ENCODE measurements at places on chromosomes 16 and 17.
A peak's percentile ranks its signal among the peaks of the same experiment; 100 is the strongest.

DNA sequence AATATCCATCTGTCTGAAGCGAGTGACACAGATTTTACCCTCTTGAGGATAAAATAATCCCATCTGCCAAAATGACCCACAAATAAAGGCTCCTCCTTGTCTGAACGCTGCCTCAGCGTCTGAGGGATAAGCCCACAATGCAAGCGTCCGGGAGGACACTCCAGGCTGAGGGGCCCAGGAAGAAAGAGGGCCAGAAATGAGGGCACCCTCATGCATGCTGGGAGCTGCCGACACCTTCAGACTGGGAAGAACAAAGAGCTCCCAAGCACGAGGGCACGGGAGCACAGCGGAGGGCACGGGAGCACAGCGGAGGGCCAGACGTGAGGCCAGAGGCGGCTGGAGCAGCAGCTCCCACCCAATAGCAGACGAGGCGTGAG is 126.9 kb downstream of the ZNF778 start:
- no peak for DNase-seq

DNA sequence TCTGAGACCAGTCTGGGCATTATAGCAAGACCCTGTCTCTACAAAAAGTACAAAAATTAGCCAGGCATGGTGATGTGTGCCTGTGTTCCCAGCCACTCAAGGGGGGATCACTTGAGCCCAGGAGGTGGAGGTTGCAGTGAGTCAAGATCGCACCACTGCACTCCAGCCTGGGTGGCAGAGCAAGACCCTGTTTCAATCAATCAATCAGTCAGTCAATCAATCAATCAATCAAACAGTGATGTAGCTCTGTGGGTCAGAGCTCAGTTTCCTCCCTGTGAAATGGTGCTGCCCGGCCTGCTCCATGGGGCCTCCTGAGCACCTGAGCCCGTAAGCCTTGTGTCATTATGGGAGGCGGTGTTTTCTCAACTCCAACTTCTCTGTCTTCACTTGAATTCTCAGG is 167.1 kb upstream of the CIBAR2 start:
- DNase-seq = no peak

DNA sequence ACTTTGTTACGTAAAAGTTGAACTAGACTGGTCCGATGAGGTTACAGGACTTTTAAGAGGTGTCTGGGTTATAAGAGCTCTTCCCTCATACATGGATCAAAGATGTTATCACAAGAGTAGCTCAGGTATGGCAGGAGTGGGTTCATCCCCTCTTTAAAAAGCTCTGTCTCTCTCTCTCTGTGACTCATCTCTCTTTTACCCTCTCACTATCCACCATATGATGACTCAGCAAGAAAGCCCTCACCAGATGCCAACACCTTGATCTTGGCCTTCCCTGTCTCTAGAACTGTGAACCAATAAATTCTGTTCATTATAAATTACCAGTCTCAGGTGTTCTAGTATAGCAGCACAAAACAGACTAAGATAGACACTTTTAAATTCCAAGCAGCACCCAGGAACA is 1.9 kb upstream of the CLEC19A start:
- DNase-seq = no peak

- DNase-seq = no peak
Measured at GRCh38 chr16:4529085-4530060, 9.2 kb downstream of the CDIP1 start.

DNA sequence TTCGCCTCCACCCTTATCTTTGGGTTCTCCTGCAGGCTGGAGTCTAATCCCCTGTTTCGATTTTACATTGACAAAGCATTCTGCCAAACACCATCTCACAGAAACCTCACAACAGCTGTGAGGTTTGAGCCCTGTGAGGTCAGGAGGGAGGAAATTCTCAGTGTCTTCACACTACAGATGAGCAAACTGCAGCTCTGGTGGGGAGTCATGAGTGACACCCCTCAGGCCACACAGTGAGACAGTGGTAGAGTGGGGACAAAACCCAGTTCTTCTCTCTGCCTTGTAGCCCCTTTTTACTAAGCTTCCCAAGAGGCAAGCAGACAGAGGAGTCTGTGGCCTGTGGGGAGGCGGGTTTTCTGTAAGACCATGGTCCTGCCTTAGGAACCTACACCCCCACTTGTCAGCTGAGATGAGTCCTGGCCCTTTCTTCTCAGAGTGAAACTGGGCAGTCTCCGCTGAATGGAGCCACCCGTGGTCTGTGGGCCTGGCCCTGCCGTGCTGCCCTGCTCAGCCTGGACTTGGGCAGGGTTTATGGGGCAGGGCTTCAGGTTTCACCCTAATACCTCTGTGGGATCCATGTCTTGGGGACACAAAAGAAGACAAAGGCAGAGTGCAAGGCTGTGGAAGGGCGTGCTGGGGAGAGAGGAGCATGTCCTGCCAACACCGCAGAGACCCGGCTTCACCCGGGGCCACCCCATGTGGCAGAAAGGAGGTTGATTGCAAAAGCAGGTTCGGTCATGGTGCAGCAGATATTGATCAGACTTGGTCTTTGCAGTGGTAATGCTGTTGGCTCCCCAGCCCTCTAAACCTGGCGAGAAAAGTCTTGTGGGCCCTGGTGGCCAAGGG is 59.0 kb downstream of the ABR start:
- DNase-seq = no peak

DNA sequence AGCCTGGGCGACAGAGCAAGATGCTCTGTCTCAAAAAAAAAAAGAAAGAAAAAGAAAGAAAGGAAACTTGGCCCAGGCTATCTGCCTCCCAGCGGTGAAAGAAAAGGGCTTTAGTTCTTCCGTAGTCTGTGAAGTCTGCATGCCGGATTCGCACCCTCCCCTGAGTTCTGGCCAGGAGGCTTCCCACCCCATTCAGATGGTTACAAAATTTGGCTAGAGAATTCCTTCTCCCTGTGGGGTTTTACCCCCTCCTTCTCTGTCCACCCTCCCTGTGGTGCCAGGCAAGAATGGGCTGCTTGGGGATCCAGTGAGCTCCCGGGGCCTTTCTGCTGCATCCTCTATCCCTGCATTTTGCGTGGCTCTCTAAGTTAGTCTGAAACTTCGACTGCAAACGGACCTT is 37.8 kb downstream of the PAFAH1B1 start:
- DNase-seq = no peak

GRCh38 chr16:34803683-34804416 is 1344.4 kb downstream of the TP53TG3F start:
- no peak for DNase-seq

DNA sequence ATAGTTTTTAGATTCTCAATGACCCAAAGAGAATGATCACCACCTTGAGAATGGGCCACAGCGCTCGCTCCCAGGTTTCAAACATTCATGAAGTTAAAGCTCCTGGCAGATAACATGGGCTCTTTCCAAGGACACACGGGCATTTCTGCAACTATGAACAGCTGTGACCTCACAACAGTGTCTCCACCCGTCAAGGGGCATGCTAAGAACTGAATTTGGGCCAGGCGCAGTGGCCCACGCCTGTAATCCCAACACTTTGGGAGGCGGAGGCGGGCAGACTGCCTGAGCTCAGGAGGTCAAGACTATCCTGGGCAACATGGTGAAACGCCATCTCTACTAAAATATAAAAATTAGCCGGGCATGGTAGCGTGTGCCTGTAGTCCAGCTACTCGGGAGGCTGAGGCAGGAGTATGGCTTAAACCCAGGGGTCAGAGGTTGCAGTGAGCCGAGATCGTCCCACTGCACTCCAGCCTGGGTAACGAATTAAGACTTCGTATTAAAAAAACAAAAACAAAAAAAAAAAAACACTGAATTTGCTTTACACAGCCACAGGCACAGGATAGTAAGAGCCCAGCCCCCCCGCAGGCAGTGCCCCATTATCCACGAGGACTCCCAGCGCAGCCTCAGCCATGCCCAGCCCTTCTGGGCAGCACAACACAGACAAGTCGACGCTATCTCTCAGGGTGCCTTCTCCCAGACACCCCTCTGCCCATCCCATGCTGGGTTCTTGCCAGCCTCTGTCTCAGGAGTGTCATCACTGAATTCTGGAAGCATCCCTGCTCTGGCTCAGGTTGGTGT is 7.2 kb downstream of the USP7 start:
- DNase-seq = no peak

- DNase-seq = no peak
Measured at GRCh38 chr16:66871840-66872239, 8.5 kb upstream of the PDP2 start.

- no peak for DNase-seq
Measured at GRCh38 chr17:31789707-31790505, 69.1 kb downstream of the COPRS start.

- no peak for DNase-seq
Measured at GRCh38 chr16:31265329-31266245, 5.8 kb downstream of the ITGAM start.

- DNase-seq = no peak
Measured at GRCh38 chr17:1124896-1125787, 54.6 kb downstream of the ABR start.

DNA sequence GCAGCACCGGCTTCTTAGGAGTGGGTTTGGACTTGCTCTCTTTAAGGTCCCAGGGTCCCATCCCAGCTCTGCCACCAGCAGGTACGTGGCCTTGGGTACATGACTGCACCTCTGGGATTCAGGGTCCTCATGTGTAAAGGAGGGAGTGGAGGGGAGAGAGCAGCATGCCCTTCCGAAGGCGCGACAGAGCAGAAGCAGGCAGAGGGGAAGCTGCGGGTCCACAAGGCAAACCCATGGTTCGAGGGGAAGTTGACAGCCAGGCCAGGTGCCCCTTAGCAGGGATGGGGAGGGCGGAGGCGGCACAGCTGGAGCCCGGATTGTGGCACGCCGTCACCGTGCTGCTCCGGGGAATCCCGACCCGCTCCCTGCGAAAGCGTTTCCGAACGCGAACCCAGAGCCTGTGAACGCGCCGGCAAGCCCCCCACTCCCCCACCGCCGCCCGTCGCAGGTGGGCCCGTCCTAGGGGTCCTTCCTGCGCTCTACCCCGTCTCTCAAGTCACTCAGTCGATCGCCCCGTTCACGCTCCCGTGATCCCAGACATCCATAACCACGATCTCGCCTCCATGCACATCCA is 4.1 kb upstream of the TBX2 start:
- no peak for DNase-seq

DNA sequence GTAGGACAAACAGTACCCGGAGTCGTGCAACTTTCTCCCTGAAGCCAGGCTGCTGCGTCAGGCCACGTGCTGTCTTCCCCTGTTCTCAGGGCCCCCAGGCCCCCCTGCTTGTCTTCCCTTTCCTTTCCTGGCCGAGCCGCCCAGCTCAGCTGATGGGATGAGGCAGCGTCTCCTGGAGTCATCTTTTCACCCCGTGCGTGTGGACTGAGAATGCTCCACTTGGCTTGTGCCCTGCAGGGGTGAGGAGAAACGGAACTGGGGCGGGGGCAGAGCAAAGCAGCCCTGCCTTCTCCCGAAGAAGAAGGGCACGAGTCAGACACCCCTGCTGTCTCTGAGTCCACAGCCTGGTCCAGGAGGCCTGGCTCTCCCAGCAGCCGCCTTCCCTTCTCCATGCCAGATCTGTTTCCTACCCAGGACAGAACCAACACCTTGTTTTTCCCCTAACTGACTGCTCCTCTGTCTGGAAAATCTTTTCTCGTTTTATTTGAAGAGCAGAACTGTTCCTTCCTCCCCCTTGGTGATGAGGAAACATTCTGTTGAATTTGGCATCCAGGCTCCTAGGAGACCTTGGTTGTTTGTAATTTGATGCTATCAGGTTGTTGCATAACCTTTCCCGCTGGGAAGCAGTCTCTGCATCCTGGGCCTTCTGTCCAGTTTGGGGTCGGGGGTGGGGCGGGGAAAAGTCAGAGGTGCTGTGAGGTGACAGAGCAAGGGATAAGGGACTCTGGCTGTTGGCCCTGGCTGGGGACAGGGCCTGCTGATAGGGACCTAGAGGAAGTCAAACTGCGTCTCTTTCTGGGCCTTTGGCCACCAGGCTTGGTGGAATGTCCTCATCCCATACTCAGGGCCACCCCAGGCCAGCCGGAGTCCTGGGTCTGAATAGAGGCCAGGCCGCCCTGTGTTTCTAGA is 78.8 kb downstream of the WIPI1 start:
- DNase-seq = peak; percentile 24

GRCh38 chr17:42456223-42457106 is 2.2 kb upstream of the ATP6V0A1 start:
- no peak for DNase-seq

DNA sequence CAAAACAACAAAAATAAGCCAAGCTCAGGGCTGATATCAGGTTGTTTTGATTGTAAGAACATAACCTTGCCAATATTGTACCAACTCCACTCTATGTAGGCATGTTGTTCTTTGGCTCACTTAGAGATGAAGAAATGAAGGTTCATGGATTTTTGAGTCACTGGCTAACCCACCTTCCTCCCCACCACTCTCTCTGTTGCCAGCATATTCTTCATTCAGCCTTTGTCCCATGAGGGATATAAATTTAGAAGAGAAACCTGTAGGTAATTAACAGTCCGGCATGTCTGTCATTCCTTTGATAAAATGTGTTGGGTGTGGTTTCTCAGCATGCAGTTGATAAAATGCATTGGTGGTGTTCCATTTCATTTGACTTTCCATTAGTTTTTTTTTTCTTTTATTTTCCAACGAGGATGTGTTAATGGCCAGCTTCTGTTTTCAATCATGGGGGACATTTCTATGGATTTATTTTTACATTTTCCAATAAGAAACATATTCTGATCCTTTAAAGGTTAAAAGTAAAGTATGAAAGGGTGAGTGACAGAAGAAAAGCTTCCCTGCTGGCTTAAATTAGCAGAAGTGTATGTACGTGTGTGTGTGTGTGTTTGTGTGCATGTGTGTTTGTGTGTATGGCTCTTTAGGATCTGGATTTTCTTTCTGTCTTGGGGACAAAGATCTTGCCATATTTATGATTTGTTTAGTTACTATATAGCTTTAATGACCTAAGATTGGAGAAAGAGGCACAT is 166.2 kb upstream of the KCNJ16 start:
- DNase-seq = no peak

DNA sequence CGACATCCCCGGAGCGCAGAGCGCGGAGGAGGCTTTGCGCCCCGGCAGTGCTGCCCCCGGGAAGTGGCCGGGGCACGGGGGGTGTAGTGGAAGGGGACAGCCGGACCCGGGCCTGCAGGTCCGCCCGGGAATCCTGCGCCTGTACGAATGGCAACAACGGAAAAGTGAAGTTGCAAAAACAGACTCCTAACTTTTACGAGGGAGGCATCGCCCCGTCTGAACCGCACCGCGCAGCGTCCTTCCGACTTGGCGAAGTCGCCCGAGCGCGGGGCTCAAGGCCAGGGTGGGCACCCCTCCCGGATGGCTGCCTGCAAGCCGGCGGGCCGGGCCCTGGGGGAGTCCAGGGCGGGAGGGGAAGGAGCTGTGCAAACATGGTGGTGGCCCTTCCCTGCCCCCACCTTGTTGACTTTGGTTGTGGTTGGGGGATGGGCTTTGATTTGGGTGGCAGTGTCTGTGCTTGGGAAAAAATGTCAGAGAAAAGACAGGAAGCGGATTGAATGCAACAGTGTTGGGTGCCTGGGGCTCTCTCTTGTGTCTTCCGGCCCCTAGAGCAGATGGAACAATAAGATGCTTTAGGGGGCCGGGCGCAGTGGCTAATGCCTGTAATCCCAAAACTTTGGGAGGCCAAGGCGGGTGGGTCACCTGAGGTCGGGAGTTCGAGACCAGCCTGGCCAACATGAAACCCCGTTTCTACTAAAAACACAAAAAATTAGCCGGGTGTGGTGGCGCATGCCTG is 675 bp downstream of the RNF213 start:
- no peak for DNase-seq

Data from NCI-H2029 treated with DMSO at 0.1 percent for 48 hours (cell line).